ENCODE measurements at places on chromosomes 2 and 18.

DNA sequence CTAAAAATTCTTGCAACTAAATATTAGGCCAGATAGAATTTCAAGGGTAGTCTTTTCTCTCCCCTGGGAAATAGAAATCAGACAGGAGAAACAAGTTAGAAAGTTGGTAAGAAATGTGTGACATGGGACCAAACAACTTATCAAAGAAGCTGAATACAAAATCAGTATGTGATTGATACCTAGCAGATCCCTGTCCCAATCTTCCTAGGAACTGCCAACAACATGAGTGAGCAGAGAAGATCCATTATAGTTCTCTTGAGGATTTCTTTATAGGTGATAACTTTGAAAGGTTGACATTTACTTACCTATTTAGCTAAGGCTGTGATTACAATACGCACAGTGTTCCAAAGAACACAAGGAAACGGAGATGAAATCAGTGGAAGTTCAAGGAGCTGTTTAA, 162.4 kb downstream of the DLGAP1 start:
- DNase-seq = no peak

DNA sequence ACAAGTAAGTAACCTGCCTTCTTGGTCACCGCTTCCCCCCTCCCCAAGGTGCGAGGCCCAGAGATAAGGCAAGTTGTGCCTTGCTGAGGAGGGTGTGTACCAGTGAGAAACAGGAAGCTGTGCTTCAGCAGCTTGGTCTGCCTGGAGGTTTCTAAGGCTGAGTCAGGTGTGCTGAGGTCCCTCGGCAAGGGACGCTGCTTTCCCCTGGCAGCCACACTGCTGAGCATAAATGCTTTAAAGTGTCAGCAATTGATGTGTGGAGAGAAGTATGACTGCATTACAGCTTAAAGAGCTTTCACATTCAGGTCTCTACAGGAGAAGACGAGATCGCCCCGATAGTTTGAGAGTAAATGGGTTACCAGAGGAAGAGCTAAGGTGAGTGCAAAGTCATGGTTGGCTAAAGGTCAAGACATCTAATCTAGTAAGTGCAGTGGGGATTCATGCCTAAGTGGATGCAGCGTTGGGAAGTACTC, 86.9 kb downstream of the LIMS1 start:
- DNase-seq = peak; percentile 41

DNA sequence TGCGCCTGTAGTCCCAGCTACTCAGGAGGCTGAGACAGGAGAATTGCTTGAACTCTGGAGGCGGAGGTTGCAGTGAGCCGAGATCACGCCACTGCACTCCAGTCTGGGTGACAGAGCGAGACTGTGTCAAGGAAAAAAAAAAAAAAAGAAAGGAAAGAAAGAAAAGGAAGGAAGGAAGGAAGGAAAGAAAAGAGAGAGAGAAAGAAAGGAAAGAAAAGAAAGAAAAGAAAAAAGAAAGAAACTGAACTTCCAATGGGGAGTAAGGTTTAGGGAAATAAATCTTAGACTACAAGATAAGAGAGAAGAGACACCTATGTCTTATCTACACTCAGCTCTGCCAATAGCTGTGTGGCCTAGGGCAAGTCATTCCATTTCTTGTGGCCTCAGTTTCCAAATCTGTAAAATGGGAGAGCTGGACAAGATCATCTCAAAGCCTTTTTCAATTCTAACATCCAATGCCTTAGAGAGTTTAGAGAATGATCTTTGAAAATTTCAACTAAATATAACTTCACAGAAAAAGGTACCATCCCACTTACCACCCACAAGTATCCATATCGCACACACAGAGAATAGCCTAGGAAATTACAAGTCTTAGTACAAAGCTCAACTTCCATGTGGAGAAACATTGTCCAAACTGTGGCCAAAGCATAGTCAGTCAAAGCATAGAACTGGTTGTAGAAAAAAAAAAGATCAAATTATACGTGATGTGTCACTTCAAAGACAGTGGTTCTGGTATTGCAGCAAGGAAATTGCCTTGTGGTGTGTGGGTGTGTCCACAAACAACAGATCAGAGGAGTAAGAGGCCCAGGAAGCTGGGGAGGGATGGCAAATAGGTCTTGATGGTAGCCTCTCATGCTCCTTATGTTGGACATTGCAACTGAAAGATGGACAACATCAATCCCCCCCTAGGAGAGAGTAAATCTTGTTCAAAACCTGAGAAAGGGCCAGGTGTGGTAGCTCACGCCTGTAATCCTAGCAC, 42.4 kb downstream of the SLC14A2 start:
- DNase-seq = no peak

DNA sequence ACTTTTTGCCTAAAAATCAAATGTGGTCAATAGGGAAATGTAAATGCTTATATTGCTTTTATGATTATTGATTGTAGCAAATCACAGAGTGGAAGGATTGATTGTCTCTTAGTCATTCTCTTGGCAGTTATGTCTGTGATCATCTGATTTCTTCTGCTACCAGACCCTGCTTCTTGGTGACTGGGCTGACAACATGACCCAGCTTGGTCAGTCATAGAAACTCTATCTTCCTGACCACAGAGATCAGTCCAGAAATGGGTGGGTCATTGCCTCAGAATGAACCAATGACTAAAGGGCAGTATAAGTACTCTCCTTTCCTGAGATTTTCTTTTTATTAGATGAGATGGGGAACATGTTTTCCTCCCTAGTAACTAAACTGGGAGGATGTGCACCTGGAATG, 87.6 kb downstream of the MAIP1 start:
- no peak for DNase-seq

GRCh38 chr2:46747297-46747818, 168.2 kb downstream of the MCFD2 start:
- DNase-seq = no peak

- DNase-seq = no peak
These were observed 124.0 kb downstream of the PRELID3A start for GRCh38 chr18:12531749-12532148.

GRCh38 chr2:121033461-121033996, 251.5 kb downstream of the TFCP2L1 start:
- no peak for DNase-seq

- DNase-seq = no peak
These were observed 119.2 kb downstream of the MYO5B start for GRCh38 chr18:50075772-50076171.

GRCh38 chr2:41701231-41701630, 346.6 kb upstream of the PKDCC start:
- no peak for DNase-seq

DNA sequence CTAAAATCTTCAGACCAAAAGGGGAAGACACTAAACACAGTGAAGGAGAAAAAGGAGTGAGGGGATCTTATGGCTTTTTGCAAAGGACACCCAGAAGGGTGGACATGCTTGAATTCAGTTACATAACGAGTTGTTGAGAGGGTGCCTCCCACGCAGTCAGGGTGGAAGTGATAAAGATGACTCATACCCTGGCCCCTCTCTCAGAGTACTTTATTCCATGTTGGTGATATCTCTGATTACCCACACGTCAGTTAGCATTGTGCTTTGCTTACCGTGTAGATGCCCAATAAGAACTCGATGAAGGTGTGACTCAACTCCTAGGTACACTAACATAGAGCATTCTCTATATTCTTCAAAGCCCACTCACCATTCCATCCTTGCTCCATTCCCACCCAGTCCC, 44.4 kb downstream of the EN1 start:
- DNase-seq = no peak

- no peak for DNase-seq
These were observed 151.8 kb downstream of the ZFP36L2 start for GRCh38 chr2:43074592-43075053.
